H54 (cell line): ENCODE measurements at places on chromosomes 6 and 20.

DNA sequence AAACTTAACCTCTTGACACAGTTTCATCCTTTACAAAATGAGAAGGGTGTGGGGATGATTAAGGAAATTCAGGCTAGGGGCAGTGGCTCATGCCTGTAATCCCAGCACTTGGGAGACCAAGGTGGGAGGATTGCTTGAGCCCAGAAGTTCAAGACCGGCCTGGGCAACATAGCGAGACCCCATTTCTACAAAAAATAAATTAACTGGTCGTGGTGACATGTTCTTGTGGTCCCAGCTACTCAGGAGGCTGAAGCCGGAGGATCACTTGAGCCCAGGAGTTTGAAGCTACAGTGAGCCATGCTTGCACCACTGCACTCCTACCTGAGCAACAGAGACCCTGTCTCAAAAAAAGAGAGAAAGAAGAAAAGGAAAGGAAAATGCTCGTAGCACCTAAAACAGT is 9.0 kb downstream of the ZSWIM3 start:
- no peak for DNase-seq

GRCh38 chr6:150250826-150251225 is 108.0 kb downstream of the PPP1R14C start:
- no peak for DNase-seq

GRCh38 chr6:149027484-149027883 is 280.7 kb downstream of the UST start:
- no peak for DNase-seq

DNA sequence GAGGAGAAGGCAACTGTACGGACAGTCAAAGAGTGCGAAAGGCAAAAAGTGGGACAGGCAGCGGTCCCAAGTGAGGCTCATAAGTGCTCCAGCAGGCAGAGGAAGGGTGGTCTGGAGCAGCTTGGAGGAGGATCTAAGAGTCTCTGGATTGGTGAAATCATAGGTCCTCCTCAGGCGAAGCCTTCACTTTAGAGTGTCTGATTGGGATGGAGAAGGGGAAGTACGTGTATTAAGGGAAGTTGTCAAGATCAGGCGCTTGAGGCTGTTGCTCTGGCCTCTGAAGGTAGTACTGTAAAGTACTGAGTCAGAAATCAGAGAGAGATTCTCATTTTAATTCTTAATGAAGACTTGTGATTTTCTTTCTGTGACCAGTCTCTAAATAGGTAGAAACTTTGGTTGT is 185.6 kb downstream of the KIF16B start:
- no peak for DNase-seq

- no peak for DNase-seq
These were observed 113.5 kb upstream of the PHACTR1 start for GRCh38 chr6:12602951-12603672.

DNA sequence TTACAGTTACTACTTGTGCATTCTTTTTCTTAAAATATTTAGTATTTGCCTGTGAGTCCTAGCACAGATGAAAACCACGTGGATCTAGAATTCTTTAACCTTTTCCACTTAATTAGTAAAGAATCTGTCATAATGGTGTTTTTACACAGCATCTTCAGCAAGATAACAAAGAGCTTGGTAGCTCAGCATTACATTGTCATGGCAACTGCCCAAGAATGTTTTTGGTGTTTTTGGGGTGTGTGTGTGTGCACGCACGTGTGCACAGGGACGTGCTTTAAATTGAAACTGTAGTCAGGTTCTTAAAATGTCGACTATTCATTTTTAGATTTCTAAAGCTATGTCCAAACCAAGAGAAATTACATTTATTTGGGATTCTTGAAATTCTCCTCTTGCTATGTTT is 108.0 kb downstream of the FIG4 start:
- no peak for DNase-seq

GRCh38 chr6:156791320-156791850 is 14.2 kb downstream of the ARID1B start:
- no peak for DNase-seq

DNA sequence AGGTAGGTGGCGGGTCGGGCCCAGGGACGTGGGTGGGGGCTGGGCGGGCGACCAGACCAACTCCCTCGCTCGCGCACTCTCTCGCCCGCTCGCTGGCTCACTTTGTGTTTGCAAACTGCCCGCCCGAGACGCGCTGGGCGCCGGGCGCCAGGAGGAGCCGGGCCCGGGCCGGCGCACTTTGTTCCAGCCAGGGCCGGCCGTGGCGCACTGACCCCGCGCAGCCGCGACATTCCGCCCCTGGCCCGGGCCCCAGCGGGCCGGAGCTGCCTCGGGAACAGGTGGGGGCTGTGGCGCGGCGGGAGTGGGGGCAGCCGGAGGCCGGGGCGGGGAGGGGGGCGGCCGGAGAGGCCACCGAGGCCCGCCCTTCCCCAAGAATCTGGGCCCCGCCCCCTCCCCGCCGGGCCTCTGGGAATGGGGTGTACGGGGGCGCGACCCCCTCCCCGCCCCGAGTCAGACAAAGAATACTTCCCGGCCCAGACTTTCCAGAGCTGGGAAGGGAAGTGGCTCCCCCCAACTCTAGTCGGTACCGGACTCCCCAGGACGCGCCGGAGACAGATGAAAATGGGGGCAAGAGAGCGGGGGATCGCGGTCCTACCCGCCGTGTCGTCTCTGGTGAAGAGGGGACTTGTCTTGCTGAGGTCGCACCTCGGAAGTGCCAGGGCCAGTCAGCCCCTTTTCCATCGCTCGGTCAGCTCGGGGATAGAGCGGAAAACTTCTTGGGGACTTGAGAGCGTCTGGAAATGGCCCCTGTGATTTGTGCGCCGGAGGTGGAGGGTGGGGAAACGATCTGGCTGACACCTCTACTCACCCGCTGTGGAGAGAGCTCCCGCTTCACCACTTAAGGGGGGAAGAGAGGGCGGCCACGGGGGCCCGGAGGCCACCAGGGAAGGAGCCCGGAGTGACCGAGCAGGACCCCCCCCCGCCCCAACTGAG is 951 bp downstream of the FOXP4 start:
- DNase-seq: peak; percentile 63

GRCh38 chr20:24958506-24959385 is 9.7 kb downstream of the CST7 start:
- no peak for DNase-seq

DNA sequence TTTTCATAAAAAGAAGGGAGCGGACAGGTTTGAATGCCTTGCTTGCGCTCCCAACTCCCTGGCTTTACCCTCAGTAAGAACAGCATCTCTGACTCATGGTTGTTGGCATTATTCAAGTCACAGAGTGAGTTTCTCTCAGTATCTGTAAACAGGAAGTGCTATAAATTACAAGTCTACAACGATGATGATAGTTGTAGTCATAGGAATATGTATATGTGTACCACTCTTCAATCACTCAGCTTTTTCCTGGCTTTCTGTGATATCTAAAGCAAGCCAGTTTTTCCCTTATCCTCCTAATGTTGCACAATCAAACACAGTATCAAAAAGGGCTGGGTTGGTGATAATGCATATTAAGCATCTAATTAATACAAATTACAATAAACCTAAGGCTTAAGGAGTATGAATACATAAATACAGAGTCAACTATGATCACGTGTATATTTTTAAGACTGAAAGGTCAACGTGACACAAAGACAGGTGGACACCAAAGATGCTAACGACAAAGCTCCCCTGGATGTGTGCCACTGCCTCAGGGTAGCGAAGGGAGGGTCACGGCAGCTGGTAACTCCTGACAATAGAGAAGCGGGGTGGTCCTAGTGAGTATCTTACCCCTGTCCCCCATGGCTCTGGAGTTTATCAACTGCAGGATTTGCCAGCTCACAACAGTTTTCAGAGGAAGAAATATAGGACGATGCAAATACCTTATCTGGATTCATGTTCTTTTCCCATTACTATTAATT is 202.8 kb downstream of the BTBD9 start:
- peak; percentile 50 for DNase-seq

- DNase-seq: peak; percentile 93
These were observed 35.0 kb upstream of the DSN1 start for GRCh38 chr20:36808317-36809257.

DNA sequence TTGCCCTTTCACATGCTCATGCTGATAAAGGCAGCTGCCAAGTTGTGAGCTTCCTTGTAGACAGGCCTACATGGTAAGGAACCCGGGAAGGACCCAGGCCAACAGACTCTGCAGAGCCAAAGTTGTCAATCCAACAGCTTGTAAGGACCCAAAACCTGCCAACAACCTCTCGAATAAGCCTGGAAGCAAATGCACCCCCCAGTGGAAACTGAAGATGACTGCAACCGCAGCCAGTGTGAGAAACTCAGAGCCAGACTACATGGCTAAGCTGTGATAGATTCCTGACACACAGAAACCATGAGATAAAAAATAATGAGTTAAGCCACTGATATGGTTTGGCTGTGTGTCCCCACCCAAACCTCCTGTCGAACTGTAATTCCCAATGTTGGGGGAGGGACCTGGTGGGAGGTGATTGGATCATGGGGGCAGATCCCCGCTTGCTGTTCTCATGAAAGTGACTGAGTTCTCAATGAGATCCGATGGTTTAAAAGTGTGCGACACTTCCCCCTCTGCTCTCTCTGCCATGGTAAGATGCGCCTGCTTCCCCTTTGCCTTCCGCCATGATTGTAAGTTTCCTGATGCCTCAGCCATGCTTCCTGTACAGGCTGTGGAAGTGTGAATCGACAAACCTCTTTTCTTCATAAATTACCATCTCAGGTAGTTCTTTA is 18.8 kb upstream of the CLPSL2 start:
- no peak for DNase-seq

GRCh38 chr6:128275681-128276080 is 244.7 kb downstream of the PTPRK start:
- DNase-seq: no peak

GRCh38 chr20:62020935-62021701 is 44.6 kb downstream of the TAF4 start:
- no peak for DNase-seq

DNA sequence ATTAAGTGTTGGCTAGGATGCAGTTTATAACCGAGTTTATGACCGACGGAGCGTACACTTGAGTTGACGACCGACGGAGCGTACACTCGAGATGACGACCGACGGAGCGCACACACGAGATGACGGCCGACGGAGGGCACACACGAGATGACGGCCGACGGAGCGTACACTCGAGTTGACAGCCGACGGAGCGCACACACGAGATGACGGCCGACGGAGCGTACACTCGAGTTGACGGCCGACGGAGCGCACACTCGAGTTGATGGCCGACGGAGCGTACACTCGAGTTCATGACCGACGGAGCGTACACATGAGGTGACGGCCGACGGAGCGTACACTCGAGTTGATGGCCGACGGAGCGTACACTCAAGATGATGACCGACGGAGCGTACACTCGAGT is 119.8 kb downstream of the HUS1B start:
- DNase-seq: no peak

DNA sequence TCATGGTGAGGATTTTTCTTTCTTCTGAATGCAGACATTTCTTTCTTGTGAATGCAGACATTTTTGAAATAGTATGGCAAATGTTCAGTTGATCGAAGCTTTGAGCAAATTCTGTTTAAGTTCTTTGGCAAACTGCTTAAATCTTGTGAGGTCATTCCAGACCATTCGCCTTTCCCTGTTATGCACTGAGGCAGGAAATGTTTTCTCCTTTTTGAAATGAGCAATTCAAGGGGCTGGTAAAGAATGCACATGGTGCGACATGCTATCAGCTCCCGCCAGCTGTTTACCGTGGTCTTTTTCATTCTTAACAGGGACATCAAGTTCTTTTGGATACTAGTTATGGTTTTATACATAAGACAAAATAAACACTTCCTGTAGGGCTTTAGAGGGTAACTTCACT is 112.0 kb upstream of the CCN2 start:
- DNase-seq: no peak

- no peak for DNase-seq
These were observed 83.1 kb upstream of the SLC24A3 start for GRCh38 chr20:19129306-19129705.

DNA sequence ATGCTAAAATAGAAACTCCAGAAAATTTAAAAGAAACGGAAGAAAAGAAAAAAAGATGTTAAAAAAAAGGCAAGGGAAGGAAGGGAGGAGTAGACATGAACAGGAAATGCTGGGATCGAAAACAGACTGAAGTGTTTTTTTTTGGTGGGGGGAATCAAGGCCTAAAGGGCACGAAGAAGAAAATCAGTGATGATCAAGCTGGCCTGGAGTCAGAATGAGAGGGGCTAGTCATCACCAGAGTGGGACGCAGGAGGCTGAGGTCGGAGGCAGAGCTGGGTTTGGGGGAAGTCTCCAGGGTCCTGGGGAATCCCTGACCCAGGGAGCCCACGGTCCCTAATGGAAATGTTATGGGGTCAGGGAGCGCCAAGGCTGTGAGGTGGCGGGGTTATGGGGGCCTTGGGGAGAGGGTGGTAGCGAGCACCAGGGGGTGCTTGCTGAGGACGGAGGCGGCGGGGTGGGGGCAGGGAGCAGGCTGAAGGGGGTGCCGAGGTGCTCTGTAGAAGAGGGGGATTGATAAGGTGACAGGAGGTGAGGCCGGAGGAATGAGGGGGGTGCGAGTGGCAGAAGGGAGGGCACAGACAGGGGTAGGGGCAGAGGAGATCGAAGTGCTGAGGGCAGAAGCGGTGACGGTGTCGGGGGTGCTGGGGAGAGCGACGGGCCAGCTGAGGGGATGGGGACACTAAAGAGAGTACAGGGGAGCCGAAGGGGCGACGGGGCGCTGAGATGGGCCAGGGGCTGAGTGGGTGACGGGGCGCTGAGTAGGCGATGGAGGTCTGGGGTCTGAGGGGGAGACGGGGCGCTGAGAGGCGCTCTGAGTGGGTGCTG is 684 bp downstream of the ZNFX1 start:
- DNase-seq: no peak

DNA sequence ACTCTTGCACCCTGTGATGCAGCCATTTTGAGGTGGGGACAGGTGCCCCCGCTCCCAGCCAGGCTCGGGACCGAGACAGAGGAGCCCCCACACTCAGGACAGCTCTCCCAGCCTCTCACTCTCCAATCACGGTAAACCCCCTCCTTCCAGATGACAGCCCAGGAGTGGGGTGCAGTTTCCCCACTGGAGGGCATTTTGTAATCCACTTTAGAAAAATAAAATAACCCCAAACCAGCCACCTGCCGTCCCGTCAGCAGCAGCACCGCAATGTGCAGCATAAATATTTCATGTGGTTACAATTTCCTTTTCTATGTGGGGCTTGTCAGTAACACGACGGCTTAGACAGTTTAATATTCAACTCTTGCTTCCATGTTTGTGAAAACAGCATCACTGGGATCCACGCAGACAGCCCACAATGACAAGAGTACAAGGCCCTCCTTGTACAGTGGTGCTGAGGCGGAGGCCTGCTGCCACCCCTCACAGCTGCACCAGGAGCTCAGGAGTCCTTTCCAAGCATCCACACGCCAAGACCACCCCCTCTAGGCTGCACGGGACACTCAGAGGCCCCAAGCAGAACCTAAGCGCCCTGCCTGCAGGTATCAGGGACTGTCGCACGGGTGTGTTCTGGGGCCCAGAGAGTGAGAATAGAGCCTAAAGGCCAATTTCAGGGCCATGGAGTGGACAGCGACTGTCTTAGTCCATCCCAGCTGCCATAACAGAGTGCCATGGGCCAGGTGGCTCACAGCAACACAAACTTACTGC is 116.7 kb downstream of the JPH2 start:
- DNase-seq: no peak

- no peak for DNase-seq
These were observed 104.5 kb downstream of the DHX35 start for GRCh38 chr20:39066471-39067242.

GRCh38 chr20:33650753-33651561 is 11.2 kb upstream of the C20orf144 start:
- DNase-seq: no peak
